ENCODE measurements at places on chromosomes 16 and 17.
A peak's percentile ranks its signal among the peaks of the same experiment; 100 is the strongest.

GRCh38 chr16:67260426-67261063, 11.8 kb downstream of the SLC9A5 start:
- peak; percentile 55 for DNase-seq

DNA sequence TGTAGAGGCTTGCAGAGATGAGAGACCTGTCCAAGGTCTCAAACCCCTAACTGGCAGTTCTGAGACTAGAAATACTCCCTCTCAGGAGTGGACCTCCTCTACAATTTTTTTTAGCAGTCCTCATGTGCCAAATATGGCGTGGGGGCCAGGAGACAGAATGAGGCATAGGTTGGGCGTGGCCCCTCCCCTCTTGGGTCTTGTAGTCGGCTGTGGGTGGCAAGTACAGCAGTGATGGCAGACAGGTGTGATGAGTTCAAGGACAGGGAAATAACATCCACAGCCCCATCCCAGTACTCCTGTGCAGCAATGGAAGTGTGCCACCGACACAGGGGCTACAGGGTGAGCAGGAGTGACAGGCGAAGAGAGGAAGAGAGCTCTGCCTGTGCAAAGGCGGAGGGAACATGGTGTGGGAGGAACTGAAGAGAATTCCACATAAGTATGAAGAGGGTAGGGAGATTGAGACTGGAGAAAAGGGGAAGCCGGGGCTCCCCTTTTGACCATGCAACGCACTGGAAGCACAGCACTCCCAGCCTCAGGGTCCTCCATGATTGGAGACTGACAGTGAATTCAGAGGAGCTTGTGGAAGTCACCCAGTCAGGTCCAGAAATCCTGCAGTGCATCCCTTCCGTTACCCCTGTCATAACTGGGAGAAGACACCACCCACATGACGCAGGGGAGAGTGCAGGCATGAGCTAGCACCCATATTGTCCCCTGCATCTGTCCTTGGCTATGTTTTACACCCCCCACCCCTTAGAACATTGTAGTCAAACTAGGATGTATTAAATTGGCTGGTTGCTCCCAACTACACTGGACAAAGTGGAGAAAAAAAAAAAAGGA, 14.8 kb upstream of the CETP start:
- peak; percentile 64 for DNase-seq

GRCh38 chr16:24670623-24671454, 58.6 kb upstream of the TNRC6A start:
- peak; percentile 87 for DNase-seq

DNA sequence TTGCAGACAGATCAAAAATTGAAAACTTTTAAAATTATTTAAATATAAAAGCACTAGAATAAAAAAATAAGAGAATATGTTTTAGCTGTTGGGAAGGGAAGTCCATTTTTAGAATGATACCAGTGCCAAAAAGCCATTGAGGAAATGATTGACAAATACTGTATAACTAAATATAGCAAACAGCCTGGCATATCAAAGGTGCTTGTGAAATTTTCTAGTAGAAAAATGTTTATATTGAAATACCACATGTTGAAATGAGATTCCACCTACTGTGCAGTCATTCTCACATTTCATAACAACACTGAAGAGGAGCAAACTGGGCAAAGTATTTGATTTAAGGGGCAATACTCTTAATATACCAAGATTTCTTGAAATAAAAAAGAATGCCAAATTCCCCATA, 183.5 kb downstream of the PHKB start:
- no peak for DNase-seq

- peak; percentile 92 for DNase-seq
Observed at GRCh38 chr16:66070140-66070917, 296.2 kb upstream of the CDH5 start.

- DNase-seq, result no peak
Observed at GRCh38 chr17:5898406-5898805, 171.8 kb upstream of the WSCD1 start.

- DNase-seq, result no peak
Observed at GRCh38 chr17:18182110-18182977, 1.3 kb upstream of the ALKBH5 start.

- no peak for DNase-seq
Observed at GRCh38 chr17:30170415-30170987, 53.9 kb downstream of the NSRP1 start.

- DNase-seq, result no peak
Observed at GRCh38 chr17:40850293-40850972, 16.6 kb downstream of the KRT12 start.

DNA sequence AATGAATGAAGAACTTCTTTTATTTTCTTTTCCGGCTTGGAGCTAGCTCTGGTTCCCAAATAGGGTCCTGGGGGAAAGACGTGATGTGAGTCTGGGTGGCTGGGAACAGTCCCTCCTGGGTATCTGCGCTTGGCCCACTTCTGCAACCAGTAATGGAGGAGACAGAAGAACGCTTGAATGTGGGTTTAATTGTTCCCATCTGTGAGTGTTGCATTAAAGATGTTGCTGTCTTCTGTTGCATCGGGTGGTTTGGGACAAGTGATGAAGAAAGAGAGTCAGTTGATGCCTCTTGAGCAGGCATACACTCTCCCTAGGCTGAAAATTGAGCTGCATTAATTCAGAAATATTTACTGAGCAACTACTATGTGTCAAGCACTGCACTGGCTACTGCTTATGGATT, 511.1 kb downstream of the CDH13 start:
- DNase-seq, result no peak

GRCh38 chr17:33389504-33390135, 96.5 kb upstream of the ASIC2 start:
- no peak for DNase-seq

DNA sequence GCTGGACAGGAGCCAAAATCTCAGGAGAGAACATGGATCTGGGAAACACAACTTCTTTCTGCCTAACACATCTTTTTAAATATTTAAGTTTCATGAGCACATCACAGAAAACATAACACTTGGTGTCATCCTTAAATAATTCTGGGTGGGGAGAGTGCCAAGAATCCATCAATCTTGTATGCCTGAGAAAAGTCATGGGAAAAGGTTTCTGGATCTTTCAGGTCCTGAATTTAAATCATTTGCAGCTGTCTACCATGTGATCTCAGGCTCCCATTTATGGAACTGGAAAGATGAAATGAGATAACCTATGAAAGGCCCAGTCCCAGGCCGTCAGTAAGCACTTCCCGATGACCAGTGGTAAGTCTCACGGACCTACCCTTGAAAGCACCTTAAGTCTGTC, 15.1 kb downstream of the CDH11 start:
- no peak for DNase-seq

DNA sequence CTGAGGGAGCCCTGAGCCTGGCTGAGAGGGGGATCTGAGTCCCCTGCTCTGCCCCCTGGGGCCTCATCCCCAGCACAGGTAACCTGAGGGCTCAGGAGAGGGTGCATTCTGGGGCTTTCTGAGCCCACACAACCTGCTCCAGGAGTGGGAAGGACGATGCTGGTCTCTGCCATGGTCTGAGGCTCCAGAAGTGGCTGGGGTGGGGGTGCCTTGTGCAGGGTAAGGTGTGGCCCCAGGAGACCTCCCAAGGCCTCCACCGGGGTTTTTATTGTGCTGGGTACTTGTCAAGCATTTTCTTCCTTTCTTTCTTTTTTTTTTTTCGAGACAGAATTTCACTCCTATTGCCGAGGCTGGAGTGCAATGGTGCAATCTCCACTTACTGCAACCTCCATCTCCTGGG, 300 bp downstream of the CTRB1 start:
- no peak for DNase-seq

GRCh38 chr16:77223184-77223583, 24.0 kb downstream of the SYCE1L start:
- DNase-seq, result no peak

DNA sequence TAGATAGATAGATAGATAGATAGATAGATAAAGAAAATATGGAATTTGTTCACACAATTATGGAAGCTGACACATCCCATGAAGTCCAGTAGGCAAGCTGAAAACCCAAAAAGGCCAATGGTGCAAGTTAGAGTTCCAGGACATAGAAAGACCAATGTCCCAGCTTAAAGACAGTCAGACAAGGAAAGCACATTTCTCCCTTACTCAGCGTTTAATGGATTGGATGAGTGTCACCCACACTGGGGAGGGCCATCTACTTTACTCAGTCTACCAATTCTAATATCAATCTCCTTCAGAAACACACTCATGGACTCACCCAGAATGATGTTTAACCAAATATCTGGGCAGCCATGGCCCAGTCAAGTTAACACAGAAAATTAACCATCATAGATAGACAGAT, 327.7 kb upstream of the CDH11 start:
- no peak for DNase-seq

DNA sequence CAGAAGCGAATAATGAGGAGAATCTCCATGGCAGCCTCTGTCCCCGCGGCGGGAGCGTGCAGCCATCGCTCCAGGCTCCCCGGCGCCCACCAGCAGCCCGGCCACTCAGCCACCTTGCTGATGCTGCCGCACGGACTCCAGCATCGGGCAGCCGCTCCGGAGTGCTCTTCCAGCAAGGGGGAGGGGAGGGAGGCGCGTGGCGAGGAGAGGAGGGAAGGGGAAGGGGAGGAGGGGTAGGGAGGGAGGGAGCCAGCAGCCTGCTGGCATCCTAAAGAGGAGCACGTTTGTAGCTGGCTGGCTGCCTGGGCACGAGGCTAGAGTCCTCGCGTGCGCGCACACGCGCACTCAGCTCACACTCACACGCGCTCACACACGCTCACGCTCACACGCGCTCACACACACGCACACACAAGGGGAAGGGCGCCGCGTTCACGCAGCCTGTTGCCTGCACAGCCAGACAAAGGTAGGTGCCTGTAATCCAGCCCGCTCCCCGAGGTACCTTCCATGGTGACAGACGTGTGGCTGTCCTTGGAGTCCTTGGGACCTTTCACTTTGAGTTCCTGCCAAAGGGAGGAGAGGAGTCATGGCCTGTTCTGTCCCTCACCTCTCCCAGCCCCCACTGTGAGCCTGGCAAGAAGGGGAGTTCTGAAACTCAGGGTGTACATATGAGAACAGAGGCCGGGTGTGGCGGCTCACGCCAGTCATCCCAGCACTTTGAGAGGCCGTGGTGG, 82.1 kb downstream of the TIMM22 start:
- no peak for DNase-seq

DNA sequence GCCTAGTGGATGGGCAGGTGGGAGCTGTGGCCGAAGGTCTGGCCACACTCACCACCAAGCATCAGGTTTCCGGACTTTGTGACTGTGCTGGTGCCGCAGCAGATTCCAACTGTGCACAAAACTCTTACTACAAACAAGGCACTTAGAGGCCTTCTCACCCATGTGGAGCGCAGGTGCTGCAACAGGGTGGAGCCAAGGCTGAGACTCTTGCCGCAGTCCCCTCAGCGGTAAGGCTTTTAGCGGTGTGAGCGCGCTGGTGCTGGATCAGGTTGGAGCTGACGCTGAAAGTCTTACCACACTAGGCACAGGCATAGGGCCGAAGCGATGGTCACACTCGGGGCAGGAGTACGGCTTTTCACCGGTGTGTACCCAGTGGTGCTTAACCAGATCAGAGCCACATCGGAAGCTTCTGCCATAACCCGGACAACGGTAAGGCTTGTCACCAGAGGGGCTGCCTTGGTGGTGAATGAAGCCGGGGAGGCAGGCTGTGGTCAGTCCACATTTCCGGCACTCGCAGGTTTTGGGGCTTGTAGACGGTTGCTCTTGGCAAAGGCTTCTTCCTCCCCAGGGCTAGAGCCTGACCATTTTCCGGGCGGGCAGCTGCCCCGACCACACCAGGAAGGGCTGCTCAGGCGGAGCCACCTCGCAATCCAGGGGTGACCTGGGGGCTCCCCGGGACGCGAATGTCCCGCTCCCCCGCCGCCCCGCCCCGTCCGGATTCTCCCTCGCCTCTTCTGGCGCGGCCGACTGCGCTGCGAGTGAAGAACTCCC, 1.0 kb upstream of the ARMC5 start:
- peak; percentile 78 for DNase-seq

- no peak for DNase-seq
Observed at GRCh38 chr16:17643935-17644334, 173.2 kb upstream of the XYLT1 start.

DNA sequence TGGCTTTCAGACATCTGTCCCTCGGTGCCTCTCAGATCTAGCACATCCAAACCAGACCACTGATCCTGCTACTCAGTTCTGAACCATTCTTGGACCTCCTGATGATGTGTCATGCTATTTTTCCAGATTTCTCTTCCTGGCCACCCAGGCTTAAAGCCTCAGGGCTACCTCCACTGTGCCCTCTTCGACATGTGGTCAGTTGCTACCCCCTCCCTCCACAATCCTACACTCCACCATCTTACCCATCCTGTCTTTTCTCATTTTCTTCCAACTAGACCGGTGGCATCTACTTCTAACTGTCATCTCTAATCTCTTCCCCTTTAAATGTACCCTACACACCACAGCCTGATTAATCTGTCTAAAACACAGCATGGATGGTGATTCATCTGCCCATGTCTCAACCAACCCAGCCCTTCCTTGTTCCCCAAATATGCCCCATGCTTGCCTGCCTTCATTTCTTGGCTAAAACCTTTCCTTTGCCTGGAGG, 478.6 kb downstream of the SLC39A11 start:
- no peak for DNase-seq

DNA sequence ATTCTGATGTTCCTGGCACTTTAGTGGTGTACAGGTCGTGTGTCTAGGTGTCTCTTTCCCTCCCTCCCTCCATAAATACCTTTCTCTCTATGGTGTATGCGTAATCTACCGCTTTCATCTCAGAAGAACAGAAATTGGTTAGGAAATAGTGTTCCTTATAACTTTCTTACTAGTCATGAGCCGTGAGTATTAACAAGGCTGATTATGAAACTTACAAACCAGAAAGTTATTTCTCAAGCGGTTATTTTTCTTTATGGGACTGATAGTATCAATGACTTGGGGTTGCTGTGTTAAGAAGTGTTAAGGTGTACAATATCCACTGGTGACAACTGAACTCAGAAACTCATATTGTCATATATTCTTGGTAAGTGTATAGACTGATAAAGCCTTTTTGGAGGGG, 13.2 kb upstream of the MYH11 start:
- DNase-seq, result no peak

DNA sequence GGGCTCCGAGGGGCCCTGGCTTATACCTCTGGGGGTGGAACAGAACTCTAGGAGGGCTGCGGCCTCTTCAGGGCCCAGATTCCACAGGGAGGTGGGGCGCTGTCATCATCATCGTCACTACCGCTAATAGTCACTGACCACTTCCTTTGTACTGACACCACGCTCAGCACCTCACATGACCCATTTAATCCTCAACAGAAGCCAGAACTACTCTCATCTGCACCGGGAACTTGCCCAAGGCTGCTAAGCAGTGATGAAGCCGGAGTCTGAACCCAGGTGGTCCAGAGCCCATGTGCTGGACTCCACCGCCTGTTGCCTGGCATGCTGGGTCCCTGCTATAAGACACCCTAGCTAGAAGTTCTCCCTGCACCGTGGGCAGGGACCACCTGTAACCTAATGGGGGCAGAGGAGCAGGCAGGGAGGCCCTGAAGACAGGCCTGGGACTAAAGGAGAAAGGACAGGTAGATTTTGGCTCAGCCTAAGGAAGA, 12.0 kb downstream of the UNC13D start:
- DNase-seq, result peak; percentile 87

DNA sequence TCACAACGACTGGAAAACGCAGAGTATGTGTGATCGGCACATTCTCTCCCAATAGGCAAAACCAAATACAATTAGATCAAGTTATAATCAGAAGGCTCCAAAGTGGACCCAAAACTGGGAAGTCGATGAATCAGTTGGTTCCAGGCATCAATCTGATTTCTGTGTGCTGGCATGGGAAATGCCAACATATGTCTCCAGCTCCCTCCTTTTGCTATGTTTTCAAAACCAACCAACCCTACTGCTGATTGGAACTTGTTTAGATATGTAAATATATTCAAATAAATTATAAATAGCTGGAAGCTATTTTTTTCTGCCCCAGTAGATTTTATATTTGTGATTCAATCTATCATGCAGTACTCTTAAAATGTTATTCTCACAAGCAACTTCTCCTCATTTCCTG, 284.2 kb downstream of the HS3ST3B1 start:
- DNase-seq, result no peak

- no peak for DNase-seq
Observed at GRCh38 chr17:33214996-33215395, 78.1 kb downstream of the ASIC2 start.

Measured in sigmoid colon (tissue), 7 donors.